ENCODE measurements at places on chromosomes 2 and 18. TPM values are rescaled to one million over a fixed set of nuclear protein-coding genes. Genes with fewer than 3 reads are reported as not detected.

- DNase-seq: no peak
Observed at GRCh38 chr2:135546436-135546835, 15.2 kb downstream of the R3HDM1 start.

DNA sequence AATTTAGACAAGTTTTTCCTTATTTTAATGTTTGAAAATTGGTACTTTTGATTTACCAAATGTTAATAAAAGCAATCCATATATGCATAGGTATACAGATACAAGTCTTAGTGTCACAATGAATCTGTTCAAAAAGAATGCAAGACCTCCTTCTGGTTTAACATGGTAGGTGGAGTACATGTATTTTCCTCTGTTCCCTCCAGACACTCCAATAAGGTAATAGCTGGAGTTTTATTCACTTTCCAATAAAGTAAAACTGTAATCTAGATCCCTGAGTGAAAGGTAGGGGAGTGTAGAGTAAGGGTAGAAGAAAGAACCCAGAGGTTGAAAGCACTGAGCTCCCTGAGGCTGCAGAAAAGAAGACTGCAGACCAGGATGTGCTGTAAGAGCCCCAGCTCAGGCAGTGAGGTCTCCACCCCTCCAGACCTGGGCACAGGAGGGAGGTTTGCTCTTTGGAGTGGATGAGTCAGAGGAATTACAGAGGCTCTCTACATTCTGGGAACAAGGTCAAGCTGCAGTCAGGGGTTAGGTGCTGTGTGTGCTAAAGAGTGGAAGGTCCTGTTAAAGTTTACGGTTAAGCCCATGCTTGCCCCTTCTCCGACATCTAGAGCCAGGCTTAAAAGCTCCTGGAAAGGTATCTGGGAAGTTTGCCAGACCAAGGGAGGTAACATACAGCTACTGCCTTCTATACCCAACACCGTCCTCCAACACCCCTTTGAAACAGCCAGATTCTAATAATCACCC is 27.6 kb upstream of the STAT1 start:
- no peak for DNase-seq

Gene KCNS3
- 6.9 TPM for polyA plus RNA-seq

GRCh38 chr2:20165677-20166509 is 59.0 kb downstream of the SDC1 start:
- no peak for DNase-seq

Gene UGT1A3
- polyA plus RNA-seq: not detected

GRCh38 chr2:194723446-194723845 is 933.6 kb upstream of the SLC39A10 start:
- DNase-seq: no peak

Gene TUBB8B
- polyA plus RNA-seq: 0.52 TPM

Data from left renal cortex interstitium (tissue), 4 donors.